ENCODE measurements at places on chromosomes 5 and 9.
A peak's percentile ranks its signal among the peaks of the same experiment; 100 is the strongest.

GRCh38 chr5:102959055-102959454 is 160.9 kb downstream of the GIN1 start:
- DNase-seq: no peak

DNA sequence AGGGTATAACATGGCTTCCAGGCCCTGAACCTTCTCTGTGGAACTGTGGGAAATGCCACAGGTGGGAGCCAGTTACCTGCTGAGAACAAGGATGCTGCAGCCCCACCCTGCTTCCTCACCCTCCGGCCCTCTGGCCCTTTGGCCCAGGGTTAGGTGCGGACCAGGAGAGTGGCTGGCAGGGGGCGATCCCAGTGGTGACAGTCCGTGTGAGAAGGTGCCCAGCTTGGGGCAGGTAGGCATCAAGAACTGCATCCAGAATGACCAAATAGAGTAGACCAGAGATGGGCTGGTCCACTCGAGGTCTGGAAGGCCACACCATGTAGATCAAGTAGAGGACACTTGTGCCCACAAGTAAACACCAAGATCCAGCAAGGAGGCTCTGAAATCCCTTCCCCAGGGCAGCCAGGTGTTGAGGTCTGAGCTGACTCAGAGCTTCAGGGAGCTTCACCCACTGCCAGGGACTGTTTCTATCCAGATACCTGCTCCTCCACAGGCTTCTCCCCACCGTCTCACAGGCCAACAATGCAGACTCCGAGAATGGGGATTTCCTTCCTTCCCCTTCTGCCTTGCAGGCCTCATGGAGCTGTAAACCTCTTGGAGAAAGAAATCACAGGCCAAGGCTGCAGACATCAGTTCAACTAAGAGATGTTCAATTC is 61.4 kb upstream of the ZSWIM6 start:
- no peak for DNase-seq

DNA sequence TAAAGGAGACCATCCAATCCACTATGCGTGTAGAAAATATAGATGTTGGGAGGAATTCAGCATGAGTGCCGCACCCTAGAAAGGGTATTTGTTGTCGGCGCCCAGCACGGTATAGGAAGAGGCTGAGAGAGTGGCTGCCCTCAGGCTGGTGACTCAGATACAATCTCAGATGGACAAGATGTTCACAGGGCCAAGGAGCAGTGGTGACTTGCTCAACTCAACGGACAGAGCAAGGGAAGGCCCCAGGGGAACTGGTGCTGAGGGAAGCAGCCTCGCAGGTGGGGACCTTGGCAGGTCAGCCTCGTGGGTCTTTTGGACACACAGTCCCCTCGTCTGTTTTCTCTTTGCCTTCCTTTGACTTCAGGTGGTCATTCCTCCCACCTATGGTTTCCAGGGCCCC is 28.0 kb upstream of the IRX2 start:
- no peak for DNase-seq

DNA sequence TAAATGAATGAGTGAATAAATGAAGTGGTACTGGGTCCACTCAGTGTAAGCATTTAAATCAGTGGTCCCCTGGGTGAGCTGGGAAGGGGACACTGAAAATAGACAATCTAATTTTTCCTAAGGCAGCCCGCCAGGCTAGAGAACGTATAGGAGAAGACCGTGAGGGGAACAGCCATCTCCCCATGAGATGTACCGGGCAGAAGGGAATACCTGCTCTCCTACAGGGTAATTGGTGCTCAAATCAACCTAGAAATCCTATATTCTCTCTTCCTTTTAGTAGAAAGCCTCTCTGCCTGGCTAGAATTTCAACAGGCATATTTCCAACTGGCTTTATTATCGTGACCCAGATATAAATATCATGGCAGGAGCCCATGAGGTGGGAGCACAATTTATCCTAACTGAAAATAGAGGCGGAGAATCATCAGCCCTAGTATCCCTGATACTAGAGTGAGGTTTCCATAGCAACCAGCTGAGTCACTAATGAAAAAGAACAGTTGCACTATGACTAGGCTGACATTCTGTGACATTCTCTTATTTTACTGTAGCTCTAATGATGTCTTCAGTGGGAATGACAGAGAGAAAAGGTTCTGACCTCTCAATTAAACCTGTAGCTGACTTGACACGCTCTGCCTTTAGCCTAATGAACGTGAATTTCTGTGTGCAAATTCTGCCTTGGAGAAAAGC is 96.5 kb upstream of the CAST start:
- no peak for DNase-seq

GRCh38 chr5:72849546-72849945 is 33.1 kb downstream of the TNPO1 start:
- no peak for DNase-seq

DNA sequence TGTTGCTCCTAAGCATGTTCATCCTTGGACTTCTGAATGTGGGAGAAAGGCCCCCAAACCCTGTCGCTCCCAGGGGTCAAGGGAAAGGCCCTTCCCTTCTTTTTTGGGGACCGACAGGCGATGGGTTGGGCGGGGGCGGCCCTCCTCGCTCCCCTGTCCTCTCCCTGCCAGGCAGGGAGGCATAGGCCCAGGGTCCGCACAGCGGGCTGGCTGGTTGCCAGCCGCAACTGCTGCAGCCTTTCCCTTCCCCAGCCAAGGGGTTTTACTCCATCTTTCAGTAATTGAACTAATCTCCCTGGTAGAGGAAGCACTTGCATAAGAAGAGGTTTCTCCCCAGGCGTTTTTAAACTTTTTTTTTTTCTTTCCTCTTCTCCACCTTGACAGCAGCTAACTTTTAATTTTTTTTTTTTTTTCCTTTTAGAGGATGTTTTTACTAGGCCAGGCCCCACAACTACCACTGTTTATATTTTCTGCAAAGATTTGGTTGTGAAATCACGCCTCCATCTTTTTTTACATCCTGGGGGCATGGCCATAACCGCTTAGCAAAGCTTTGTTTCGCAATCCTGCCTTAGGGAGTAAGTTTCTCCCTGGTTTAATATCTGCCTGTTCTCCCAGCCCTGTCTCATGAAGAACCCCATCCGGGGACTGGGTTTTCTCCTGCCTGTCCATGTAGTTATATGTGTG is 216.9 kb upstream of the ZNF608 start:
- no peak for DNase-seq

DNA sequence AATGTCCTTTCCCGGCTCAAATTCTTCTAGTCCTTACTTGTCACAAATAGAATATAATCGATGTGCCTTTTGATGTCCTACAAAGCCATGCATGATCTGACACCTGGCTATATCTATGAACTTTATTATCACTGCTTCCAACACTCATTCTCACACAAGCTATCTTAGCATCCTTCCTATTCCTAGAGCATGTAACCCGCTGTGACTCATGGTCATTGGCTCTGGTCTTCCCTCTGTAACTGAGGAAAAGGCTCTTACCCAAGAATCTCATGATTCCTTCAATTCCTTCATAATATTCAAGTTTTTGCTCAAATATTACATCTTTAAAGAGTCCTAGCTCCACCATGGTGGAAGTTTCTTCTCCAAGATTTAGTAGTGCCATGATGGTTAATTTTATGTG is 480.0 kb upstream of the PAPPA start:
- DNase-seq: no peak

- no peak for DNase-seq
These were observed 160.7 kb downstream of the PDE4D start for GRCh38 chr5:59732806-59733205.

GRCh38 chr5:172892713-172893112 is 58.7 kb downstream of the ERGIC1 start:
- DNase-seq: no peak

DNA sequence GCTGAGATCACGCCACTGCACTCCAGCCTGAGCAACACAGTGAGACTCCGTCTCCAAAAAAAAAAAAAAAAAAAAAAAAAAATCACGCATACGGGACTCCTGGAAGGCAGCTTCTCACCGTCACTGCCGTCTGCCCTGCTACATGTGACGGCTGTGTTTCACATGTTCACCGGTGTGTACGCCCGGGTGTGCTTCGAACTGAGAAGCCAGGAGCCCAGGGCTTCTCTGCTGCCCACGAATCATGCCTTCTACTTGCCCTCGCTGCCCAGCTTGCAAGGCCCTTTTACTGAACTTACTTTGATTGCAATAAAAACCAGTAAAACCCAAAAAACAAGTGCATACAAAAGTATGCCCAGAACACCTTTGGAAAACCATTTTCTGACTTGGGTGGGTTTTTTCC is 5.8 kb upstream of the NKD2 start:
- DNase-seq: peak; percentile 10

- DNase-seq: no peak
These were observed 44.5 kb downstream of the SPRY4 start for GRCh38 chr5:142280066-142281007.

DNA sequence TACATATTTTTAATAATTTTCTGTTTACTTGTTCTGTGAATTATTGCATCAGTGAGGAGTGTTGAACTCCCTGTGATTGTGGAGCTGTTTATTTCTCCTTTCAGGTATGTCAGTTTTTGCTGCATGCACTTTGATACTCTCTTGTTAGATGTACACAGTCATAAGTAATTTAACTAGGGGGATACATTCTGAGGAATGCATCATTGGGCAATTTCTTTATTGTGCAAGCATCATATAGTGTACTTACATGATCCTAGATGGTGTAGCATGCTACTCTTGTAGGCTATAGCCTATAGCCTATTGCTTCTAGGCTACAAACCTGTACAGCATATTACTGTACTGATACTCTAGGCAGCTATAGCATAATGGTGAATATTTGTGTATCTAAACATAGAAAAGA is 9.5 kb downstream of the DENND4C start:
- DNase-seq: no peak

GRCh38 chr5:166788050-166788449 is 1503.4 kb upstream of the WWC1 start:
- DNase-seq: no peak

DNA sequence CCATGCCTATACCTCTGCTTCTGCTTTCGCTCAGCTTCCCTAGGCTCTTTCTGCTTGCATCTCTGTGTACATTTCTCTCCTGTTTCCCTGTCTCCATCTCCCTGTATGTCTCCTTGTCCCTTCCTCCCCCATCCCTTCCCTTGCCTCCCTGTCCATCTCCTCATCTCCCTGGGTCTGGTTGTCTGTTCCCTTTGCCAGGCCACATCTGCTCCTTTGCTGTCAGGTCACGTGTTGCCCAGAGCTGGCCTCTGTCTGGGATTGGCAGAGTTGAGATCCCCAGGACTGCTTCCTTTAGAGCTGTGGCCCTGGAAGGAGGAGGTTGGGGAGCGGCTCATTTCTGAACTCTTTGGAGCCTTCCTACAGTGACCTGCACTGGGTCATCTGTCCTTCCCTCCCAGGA is 31.8 kb upstream of the PTGS1 start:
- peak; percentile 3 for DNase-seq
